ENCODE measurements at places on chromosomes 5 and 9.

- DNase-seq, result no peak
Measured at GRCh38 chr9:121107881-121108280, 33.1 kb downstream of the CNTRL start.

DNA sequence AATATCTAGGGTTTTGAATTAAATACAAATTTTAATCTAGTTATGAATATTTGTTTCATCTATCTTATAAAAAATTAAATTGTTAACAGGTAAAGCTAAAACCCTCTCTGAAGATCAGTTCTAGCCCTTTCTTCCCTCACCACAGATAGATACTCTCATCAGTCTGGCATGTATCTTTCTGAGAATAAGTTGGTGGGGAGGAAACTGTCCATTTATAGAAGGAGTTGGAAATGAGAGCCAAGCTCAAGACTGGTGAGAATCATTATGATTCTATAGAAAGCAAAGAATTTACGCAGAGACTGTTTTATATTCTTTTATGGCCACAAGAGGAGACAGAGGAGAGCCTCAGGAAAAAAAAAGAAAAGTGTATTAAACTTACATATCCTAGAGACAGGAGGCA, 59.0 kb downstream of the STARD4 start:
- no peak for DNase-seq

- DNase-seq, result peak; percentile 50
Measured at GRCh38 chr9:122125158-122125508, 32.0 kb upstream of the TTLL11 start.

GRCh38 chr5:152221721-152222629, 183.1 kb downstream of the NMUR2 start:
- no peak for DNase-seq

GRCh38 chr5:132483661-132484390, 6.7 kb downstream of the IRF1 start:
- DNase-seq, result no peak

GRCh38 chr5:59712836-59713497, 180.6 kb downstream of the PDE4D start:
- no peak for DNase-seq

GRCh38 chr5:150035139-150035895, 34.8 kb downstream of the HMGXB3 start:
- no peak for DNase-seq

DNA sequence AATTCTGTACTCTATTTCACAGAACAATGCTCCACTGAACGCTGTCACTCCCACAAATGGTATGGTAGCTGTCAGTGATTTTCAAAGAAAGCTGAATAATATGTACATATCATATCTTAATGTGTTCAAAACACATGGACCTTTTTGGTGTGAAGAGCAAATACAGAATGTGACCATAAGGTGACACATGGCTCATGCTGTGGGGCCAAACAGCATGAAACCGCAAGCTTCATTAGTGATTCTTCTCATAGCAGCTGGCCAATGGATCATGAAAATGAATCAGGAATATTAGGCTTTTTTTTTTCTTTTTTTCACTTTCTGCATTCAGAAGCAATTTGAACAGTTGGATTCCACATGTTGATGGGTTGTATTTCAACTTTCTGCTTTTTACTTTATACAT, 54.9 kb upstream of the CDH9 start:
- no peak for DNase-seq

DNA sequence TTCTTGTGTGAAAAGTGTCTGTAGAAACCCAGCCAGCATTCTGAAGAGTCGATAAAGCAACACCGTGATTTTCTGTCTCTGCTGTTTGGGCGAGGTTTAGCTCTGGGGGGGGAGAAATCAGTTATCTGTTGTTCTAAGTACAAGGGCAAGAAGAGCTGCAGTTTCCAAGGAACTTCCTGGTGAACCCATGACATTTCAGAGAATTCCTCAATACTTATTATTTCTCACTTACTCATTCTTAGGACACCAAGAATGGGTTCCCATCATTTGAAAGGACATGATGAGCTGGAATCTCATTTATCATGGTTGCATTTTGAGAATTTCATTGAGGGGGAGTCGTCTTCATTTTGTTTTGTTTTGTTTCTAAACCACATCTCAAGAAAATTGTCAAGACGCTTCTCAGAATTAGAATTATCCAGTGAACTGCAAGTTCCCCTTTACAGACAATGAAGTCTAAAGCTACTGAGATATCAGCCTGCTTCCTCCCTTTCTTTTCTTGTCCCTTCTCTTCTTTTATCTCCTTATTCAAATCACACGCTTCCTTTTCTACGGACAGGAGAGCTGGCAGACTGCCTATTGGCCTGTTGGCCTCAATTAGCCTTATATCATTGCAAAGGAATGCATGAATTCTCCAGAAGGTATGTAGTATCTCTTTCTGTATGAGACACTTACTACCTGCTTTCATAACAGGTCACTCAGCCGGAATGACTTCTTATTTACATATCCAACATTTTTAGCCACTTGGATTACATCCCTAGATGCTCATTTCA, 53.7 kb downstream of the ZNF462 start:
- DNase-seq, result no peak

GRCh38 chr9:91577633-91578061, 154.0 kb upstream of the NFIL3 start:
- DNase-seq, result no peak

- no peak for DNase-seq
Measured at GRCh38 chr5:39542511-39543285, 117.9 kb upstream of the DAB2 start.

DNA sequence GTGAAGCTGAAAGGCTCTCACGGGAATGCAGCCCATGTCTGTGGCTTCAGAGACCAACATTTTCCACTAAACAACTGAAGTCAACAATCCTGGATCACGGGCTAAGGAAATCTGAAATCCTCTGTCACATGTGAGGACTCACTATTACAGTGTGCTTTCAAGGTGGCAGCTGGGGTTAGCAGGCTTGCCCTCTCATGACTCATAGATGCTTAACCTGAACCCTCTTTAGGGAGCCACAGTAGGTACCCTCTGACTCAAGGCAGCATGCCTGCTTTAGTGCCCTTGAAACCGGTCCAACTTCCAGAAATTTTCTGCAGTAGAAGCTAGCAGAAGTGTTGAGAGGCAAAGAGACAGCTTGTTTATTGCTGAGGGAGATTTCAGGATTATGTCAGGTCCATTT, 232.5 kb downstream of the GABRB2 start:
- no peak for DNase-seq

DNA sequence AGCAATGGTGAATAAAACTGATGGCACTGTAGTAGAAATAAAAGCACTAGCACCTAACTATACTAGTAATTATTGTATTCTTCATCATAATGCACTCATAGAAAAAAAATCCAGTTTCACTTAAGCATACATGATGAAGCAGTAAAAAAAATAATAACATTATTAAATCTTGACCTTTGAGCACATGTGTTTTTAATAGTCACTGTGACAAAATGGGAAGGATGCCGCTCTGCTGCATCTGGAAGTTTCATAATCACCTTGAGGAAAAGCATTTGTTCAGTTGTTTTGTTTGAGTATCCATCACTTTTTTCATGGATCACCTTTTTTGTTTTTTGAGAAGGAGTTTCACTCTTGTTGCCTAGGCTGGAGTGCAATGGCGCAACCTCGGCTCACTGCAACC, 13.2 kb downstream of the OR2K2 start:
- no peak for DNase-seq

- no peak for DNase-seq
Measured at GRCh38 chr5:74272024-74272775, 368.3 kb downstream of the ENC1 start.

DNA sequence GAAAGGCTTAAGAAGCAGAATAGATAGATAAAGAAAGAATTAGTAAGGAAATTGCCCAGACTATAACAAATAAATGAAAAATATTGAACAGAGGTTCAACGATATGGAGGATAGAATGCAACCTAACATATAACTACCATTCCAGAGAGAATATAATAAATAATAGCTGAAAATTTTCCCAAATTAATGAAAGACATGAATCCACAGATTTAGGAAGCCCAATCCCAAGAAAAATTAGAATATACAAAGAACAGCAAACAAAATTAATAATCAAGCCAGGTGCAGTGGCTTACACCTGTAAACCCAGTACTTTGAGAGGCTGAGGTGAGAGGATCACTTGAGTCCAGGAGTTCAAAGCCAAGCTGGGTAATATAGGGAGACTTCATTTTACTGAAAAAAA, 27.8 kb upstream of the FNIP1 start:
- no peak for DNase-seq

DNA sequence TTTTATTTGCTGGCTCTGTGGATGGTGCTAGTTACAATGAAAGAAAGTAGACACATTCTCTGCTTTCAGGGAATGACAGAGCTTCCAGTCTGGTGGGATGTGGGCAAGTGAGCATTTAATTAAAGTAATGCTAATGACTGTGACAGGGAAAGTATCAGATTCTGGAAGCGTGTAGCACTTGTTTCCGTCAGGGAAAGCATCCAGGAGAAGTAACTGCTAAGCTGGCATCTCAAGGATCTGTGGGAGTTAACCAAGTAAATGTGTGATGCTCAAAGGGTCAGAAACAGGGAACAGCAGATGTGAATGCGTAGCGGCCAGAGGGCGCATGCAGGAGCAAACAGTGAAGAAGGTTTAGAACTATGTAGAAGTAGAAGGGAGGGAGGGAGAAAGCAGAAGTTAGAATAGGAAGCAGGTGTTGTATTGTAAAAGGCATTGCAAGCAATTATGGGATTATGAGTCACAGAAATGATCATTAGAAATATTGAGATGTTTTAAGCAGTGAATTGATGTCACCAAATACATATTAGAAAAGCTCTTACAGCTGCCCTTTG, 12.2 kb downstream of the KLHL9 start:
- no peak for DNase-seq

Data from stimulated activated CD8-positive, alpha-beta memory T cell treated with anti-CD3 and anti-CD28 coated beads, Interleukin-12 subunit alpha, Interleukin-12 subunit beta, amount 100 ng/mL, for 1 hour (primary cell).